ENCODE measurements at places on chromosomes 1 and 21.

DNA sequence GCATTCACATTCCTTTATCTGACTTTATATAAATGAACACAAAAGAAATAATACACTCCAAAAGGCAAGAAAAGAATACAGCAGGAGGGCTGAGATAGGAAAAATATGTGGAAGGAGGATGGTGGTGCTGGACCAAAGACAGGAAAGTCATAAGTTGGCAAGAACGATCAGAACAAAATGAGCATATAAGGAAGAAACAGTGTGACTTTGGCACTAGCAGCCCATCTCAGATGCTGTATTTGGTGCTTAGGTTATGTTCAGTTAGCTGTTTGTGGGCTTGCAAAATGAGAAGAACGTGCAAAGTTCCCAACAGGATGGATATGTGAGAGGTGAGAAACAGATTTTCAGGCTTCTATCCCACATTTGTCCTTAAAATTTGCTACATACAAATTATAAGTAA lies 719.8 kb upstream of the ADGRL4 start:
- no peak for DNase-seq

DNA sequence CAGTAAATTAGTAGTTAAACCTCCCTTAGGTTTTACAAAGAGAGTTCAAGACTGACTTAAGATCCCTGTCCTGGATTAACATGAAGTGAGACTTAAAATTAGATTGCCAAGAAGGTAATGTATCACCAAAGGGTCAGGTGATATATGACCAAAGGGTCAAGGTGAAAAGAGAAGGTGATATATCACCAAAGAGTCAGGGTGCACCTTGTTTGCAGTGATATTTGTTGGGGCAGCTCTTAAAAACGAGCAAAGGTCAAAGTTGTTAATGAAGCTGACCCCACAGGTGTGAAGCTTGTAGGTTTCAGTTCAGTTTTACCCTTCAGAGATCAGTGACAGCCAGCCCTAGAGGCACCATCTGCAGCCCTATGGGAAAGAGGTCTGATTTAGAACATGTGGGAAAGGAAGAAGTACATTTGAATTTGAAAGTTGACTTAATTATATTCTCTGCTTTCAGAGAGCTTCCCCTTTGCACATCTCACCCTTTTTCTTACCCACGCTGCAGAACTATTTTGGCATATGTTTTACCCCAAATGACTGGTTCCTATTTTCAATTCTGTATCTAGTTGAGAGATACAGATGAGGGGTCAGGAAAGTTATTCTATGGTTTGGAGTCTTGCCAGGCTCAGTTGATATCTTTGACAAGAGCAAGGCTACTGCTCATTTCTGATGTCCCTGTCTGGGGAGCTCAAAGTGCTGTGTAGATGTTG lies 170.8 kb downstream of the S1PR1 start:
- DNase-seq: no peak

GRCh38 chr1:66505671-66506392 lies 28.1 kb upstream of the SGIP1 start:
- DNase-seq: no peak

DNA sequence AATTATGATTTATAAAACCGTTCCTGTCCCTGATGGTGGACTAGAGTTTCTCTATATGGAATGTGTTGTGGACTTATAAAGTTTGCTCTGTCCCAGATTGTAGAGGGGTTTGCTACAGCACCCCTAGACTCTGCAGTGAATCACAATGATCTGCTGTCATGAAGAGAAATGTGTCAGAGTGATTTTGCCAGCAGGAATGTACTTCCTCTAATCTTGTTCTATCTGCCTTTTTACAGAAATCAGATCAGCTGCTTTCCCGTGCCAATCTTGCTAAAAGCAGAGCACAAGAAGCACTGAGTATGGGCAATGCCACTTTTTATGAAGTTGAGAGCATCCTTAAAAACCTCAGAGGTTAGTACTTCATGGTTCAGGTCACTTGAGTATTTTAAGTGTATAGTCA lies 52.0 kb downstream of the LAMC2 start:
- DNase-seq: no peak

DNA sequence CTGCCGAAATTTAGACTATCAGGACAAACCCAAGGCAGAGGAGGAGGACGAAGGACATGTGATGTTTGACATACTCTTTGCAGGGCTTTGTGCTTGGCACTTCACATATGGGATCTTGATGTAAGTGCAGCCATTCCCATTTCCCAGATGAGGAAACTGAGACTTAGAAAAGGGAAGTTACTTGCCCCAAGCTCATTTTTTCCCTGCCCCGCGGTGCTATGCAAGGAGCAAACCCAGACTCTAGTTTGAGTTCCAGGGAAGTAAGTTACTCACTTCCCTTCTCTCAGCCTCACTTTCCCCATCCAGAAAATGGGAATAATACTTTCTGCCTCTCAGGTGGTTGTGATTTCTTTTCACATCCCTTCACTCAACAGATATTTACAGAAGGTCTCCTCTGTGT lies 4.5 kb upstream of the FOXO6 start:
- DNase-seq: no peak

DNA sequence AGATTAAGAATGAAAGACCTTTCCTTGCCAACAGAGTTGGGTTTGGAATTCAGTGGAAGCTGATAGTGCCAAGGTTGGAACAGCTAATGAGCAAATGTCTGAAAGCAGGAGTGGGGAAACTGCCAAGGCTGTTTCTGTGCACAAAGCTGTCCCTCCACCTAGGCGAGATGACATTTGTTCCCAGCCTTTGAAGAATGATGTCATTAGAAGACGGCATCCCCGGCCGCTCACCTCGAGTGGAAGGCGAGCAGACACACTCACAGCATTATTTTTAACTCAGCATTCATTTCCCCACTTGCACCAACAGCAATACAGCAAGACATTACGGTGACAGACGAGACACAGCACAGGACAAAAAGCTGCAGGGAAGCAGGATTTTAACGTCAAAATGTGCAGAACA lies 463.9 kb downstream of the PCP4 start:
- no peak for DNase-seq

- DNase-seq: no peak
These were observed at the start of gene CHODL for GRCh38 chr21:18244671-18245463. CHODL (plus strand) TSS chr21:18244833; CDS start chr21:18245224, 391 bp downstream.

- no peak for DNase-seq
These were observed 24.6 kb downstream of the RUNX3 start for GRCh38 chr1:24905355-24905978.

DNA sequence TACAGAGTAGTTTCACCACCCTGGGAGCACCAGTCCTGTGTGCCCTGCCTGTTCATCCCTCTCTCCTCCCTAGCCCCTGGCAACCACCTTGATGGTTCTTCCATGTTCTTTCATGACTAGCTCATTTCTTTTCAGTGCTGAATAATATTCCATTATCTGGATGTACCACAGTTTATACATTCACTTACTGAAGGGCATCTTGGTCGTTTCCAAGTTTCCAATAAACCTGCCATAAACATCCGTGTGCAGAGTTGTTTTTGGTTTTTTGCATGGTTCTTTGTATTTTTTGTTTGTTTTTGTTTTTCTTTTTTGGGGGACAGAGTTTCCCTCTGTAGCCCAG lies 13.9 kb downstream of the TIAM1 start:
- no peak for DNase-seq

GRCh38 chr21:25557180-25557579 lies 50.1 kb downstream of the MRPL39 start:
- no peak for DNase-seq

DNA sequence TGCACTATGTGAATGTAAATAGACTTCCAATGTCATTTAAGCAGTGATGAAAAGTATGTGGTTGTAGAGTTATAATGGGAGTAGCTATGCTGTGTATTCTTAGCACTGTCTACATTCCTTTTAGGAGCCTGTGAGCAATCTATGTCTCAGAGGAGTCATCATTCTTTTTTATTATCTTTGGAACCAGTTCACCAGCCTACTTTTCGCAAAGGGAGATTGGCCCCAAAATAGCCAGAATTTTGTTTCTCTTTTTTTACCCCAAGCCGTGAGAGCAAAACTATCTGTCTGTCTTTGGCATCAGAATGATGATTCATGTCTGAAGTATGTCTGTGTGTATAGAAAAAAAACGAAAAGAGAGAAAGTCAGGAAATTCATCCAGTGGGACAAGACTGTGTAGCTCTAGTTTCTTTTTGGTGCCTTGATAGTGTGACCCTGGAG lies 44.2 kb downstream of the OSBPL9 start:
- no peak for DNase-seq

- DNase-seq: no peak
These were observed 107.7 kb downstream of the MAB21L3 start for GRCh38 chr1:116218922-116219321.

GRCh38 chr1:203101813-203102634 lies 16.2 kb upstream of the MYOG start:
- DNase-seq: no peak

- DNase-seq: no peak
These were observed 41.3 kb upstream of the ENAH start for GRCh38 chr1:225694151-225694603.

DNA sequence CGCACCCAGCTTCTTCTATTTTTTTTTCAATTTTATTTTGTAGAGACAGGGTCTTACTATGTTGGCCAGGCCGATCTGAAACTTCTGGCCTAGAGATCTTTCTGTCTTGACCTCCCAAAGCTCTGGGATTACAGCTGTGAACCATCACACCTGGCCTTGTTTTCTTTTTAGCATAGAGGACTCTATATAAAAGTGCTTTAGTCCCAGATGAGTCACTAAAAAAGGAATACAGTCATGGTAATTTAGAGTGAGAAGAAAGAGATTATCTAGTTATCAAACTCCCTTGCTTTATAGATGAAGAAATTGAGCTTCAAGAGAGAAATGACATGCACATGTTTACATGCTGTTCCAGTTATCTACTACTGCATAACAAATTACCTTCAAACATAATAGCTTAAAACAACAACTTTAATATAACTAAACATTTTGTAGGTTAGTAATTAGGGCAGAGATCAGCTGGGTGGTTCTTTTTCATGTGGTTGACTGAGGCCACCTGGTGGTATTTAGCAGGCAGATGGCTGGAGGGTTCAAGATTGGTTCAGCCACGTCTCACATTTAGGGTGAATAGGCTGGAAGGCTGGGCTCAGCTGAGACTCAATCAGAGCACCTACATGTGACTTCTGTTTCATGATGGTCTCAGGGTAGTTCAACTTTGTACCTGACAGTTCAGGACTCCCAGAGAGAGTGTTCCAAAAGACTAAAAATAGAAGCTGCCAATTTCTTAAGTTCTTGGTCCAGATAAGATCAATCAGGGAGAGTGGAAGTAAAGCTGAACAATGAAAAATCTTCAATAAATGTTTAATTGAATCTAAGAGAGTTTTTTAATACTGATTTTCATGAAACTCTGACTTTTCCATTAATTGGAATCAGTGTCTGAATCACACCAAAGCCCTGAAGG lies 16.9 kb upstream of the MTF2 start:
- no peak for DNase-seq

DNA sequence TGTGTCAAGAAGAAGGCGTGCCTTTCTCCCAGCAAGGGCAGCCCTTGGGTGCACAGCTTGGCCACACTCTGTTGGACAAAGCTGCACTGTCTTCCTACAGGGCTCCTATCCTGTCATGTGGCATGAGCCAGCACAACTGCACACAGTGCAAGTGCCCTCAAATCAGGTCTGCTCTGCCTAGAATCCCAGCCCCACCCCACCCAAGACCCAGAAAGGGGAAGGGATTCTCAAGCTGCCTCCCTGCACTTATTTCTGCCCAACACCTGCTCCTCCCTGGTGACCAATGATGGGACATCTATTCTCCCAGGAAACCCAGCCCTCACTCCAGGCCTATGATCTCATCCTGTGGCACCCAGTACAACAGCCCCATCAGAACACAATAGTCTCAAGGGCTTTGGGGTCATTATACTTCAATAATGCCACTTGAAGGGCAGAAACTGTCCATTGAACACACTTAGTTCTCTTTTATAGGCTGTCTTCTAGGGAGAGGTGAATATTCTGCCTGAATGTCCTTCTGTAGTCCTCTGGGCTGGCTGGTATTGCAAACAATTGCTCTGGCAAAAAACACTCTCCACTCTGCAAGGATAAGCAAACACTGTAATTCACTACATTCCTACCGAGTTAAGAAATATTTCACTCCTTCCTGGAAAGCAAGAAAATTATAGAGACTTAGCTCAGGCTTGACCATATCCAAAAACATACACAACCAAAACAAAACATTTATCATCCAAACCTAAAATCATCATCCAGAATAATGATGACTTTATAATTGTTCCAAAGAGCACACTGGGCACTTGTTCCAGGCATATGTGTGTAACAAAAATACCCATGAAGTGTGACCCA lies 43.1 kb upstream of the IGSF3 start:
- no peak for DNase-seq

GRCh38 chr1:53319296-53320101 lies 8.4 kb downstream of the LRP8 start:
- DNase-seq: no peak

- DNase-seq: peak; percentile 12
These were observed 18.8 kb upstream of the MAP1LC3C start for GRCh38 chr1:242017580-242018233.

DNA sequence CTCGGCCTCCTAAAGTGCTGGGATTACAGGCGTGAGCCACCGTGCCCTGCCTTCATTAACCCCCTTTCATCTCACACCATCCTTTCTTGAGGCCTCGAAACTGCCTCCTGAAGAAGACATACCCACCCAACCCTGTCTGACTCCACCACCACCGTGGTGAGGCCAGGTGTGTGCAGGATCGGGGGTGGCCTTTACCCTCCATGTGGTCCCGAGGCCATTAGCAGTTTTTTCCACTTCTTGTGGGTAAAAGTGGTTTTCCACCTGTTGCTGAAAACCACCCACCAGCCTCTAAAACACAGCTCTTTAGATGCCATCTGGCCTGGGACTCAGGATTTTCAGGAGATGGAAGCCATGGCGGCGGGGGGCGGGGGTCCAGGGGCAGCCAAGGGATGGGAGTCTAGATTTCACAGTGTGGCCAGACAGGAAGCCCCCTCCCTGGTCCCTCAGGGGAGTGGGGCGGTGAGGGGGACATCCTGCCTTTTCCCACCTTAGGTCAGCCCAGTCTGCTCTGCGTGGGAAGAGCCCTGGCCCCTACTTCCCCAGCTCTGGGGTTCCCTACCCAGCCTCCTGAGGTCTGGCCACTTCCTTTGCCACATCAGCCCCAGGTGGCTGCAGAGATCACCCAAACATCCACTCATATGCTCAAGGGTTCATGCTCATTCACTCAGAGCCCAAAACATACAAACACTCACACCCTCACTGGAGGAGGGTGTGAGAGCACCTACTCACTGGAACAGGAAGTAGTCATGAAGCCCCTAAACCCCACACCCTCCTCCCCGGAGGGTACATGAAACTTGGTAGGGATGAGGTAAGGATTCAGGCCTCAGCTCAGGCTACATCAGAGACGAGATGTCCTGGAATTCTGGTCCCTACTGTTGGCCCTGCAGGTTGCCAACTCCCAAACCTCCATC lies 2.3 kb downstream of the FGR start:
- DNase-seq: no peak

- DNase-seq: no peak
These were observed 54.5 kb downstream of the ARHGEF10L start for GRCh38 chr1:17594026-17594425.
